Myocyte (in vitro differentiated cells): ENCODE measurements at places on chromosomes 5 and 9.

- DNase-seq, result peak; percentile 85
Measured at GRCh38 chr5:73968729-73969128, 342.7 kb downstream of the ARHGEF28 start.

DNA sequence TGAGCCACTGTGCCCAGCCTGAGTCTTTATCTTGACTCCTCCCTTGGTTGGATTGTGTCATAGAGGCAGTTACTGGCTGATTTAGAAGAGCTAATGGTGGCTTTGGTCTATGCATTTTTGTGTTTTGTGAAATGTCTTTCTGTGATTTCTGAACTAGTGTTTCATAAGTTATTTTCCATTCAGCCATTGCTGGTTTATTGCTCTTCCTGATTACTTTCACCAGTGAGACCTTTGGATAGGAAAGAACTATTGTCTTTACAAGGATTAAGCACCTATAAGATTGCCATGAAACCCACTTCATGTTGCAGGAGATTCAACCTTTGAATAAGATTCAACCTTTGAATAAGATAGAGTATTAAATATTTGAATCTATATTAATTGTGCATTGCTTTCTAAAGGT, 8.7 kb upstream of the HAPLN1 start:
- DNase-seq, result no peak

GRCh38 chr5:151757233-151758140, 944 bp downstream of the ATOX1 start:
- DNase-seq, result peak; percentile 32

DNA sequence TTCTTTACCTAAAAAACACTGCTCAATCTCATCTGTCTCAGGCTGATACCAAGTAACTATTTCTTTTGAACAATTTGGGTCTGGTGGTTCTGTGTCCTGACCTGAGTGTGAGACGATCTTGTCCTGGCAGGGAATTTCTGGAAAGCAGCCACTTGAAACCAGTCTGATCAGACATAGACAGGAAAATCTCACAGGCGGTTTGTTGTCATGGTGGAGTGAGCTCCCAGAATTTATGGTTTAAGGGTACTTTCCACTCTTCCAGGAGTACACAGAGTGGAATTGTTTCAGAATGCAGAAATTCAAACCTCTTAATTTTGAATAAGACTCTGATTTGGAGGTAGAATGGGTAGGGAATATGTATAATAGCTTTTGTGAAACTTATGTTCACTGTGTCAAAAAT, 268.2 kb downstream of the ISL1 start:
- no peak for DNase-seq

DNA sequence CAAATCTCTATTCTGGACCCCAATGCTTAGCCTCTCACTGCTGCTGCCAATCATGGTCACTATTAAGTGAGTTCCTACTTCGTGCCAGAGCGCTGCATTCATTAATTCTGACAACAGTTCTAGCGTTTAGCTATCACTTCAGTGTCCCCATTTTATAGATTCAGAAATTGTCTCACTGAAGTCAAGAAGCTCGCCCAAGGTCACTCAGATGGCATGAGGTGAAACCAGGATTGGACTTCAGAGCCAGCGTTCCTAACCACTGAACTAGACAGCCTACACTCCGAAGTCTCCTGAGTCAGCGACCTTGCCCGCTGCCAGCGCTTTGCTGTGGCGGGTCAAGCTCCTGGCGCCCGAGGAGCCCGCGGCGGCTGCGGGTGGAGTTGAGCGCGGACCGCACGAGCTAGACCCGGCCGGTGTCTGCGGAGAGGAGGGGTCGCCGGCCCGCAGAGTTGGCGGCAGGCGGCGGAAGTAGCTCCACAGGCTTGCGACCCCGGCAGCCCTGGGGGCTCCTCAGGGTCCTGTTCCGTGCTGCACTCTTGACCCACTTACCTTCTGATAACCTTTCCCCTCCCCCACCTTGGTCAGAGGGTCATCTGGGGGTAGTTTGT, 2.1 kb upstream of the GABRB2 start:
- peak; percentile 3 for DNase-seq

GRCh38 chr5:103889500-103890209, 327.1 kb upstream of the NUDT12 start:
- DNase-seq, result no peak

DNA sequence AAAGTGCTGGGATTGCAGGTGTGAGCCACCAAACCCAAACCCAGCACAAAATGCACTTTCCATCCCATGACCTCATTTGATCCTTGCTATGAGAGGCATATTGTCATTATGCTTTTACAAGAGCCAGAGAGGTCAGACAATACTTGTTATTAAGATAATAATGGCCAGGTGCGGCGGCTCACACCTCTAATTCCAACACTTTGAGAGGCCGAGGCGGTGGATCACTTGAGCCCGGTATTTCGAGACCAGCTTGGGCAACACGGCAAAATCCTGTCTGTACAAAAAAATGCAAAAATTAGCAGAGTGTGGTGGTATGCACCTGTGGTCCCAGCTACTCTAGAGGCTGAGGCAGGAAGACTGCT, 55.9 kb upstream of the IL17B start:
- DNase-seq, result no peak

GRCh38 chr9:21555911-21556310, 73.8 kb upstream of the IFNE start:
- DNase-seq, result no peak

GRCh38 chr5:110040178-110040577, 350.5 kb downstream of the MAN2A1 start:
- no peak for DNase-seq

DNA sequence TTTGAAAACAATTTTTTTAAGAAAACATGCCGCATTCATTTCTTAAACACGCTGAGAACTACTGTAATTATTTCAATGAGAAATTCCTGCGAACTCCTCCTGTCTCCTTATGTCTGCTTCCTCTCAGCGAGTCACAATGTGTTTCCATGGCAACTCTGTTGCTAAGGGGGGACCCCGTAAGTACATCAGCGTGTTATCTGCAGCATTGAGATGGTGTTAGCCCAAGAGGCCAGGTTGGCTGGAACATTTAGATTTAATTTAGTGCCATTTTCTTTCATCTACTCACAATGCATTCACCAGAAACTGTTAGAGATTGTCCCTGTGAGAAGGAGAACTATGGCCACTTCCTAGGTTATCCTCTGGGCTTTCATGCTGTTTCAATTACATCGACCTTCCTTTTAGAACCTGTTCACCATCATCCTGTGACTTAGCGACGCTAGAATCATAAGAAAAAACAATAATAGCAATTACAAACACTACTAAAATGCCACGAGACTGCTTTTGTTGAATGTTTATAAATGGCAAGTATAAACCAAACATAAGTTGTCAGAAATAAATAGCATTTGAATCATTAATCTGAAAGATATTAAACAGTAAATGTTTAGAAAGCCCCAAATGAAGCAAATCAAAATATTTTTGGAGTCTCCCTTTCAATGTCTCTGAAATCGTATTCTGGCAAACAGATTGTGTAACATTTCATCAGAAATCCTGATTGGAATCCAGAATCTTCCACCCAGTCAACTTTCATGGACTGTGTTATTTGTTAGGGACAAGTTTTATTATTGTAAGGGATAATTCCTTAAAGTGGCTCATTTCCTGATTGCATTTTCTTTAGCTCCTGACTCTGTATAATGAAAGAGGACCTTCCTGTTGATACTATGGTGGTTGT, 39.7 kb upstream of the SHC3 start:
- DNase-seq, result no peak

- DNase-seq, result peak; percentile 8
Measured at GRCh38 chr9:116585896-116586295, 101.2 kb upstream of the TRIM32 start.

- peak; percentile 77 for DNase-seq
Measured at GRCh38 chr9:136700959-136701667, 11.3 kb upstream of the DIPK1B start.

DNA sequence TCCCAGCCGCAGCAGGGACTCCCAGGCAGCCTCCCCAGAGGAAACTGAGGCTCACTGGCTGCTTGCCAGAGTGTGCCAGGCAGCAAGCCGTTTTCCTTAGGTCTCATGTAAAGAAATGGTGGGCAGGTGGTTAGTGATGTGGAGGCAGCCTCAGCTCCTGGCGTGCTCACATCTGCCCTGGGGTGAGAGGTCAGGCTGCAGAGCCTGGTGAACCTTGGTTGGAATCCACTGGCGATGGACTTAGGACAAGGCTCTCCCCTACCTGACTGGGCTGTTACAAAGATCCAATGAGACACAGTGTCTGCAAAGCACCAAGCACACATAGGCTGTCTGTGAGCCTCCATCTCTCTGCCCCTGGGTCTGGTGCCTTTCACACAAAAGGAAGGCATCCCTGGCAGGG, 30.9 kb downstream of the LHX6 start:
- no peak for DNase-seq

- DNase-seq, result peak; percentile 98
Measured at GRCh38 chr9:86354011-86354817, at the start of gene TUT7. TSS of gene TUT7 (minus strand) at chr9:86354410. CDS start at chr9:86353199, 1,211 bp downstream.

- no peak for DNase-seq
Measured at GRCh38 chr5:72722792-72723452, 93.5 kb upstream of the TNPO1 start.

DNA sequence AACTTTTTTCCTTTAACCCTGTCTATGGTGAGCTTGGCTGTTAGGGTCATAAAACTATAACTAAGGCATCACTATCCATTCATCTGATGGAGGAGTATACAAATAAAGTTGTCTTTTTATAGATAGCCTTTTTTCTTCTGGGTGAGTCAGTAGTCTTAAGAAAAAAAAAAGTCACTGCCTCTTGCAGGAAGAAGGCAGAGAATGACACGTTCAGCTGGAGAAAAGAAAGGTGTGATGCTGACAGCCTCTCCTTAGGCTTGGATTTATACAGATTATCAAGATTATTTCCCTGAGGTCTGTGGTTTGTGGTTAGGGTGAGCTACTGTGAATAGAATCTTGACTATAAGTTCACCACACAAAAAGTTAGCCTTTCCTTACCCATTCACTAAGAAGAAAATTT, 23.0 kb downstream of the EPB41L4B start:
- DNase-seq, result no peak

DNA sequence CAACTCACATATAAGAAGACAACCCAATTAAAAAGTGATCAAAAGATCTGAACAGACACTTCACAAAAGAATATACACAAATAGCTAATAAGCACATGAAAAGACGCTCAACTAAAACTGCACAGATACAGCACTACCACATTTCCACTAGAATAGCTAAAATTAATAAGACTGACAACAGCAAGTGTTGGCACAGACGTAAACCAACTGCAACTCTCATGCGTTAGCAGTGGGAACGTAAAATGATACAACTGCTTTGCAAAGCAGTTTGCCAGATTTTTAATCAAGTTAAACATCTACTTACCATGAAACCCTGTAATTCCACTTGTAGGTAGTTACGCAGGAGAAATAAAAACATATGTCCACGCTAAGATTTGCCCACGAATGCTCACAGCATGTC, 9.0 kb downstream of the SEMA4D start:
- no peak for DNase-seq
